ENCODE measurements at places on chromosomes 4 and X. TPM values are rescaled to one million over a fixed set of nuclear protein-coding genes. Genes with fewer than 3 reads are reported as not detected.

Gene TBX22
- total RNA-seq, result not detected

Gene ERAS
- total RNA-seq, result not detected

Gene HSD17B10
- 68.8 TPM for total RNA-seq

Gene PRR32
- total RNA-seq, result not detected

DNA sequence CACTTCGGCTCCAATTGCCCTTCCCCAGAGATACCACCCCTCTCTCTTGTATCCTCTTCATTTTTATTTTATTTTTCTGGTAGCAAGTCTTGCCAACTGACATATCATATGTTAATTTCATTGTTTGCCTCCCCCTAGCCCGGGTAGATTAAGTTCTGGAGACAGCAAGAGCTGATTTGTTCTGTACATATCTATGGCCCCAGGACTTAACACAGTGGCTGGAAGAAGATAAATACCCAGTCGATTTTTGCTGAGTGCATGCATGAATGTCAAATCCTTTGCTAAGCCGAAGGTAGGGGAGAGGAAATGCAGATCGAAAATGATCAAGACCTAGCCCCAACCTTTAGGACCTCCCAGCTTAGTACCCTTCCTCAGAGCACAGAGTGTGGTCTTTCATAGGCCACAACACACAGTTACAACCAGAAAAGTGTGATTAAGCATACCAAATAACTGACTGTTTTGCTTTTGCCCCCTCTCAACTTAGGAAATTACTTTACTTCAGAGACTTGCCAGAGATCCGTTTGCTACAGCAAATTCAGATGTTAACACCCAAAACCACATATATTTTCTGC is 58.7 kb upstream of the KLF3 start:
- no peak for DNase-seq

DNA sequence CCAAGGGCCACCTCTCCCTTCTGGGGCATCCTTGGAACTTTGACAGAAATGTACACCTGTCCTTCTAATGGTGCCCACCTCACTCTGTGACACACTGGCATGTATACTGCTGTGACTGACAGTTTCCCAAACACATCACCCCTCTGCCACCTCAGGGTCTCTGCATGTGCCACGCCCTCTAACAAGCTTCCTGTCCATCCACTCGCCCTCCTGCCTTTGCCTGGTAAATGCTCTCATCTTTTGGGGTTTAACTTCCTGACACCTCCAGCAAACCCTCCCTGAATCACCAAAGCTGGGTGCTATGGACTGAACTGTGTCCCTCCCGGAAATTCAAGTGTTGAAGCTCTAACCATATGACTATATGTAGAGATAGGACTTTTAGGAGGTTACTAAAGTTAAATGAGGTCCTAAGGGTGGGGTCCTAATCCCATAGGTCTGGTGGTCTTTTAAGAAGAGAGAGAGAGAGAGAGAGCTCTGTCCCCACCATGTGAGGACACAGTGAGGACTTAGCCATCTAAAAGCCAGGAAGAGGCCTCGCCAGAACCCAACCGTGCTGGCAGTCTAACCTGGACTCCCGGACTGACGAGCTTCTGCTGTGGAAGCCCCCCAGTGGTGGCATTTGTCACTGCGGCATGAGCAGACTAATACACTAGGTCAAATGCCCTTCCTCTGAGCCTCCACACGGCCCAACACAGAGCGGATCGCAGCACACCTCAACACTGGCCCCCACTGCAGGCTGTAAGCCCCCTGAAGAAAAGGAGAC is 95.6 kb downstream of the AFAP1 start:
- DNase-seq, result no peak

DNA sequence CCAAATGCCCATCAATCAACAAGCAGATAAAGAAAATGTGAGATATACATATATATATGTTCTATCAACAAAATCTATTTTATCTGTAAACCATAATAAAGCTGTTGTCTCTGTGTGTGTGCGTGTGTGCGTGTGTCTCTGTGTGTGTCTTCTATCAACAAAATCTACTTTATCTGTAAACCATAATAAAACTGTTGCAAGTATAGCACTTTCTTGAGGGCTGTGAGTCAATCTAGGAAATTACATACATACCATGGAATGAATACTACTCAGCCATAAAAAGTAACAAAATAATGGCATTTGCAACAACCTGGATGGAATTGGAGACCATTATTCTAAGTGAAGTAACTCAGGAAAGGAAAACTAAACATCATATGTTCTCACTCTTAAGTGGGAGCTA is 12.5 kb upstream of the PLK4 start:
- DNase-seq, result no peak

DNA sequence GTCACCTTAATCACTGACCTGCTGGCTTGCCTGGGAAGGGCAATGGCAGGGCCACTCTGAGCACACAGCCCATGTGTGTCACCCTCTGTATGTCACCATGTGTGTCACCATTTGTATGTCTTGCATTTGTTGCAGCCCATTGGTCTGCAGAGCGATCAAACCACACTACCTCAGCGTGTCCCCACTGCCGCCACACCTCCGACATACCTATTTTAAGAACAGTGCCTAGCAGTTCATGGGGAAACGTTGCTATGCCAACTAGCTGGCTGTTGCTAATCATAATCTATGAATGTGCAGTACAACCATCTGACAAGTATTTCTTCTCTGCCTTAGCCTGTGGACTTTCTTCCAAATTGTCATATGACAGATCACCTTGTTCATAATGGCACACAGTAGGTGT is 8.0 kb upstream of the CRMP1 start:
- DNase-seq, result no peak

- DNase-seq, result no peak
Measured at GRCh38 chr4:152243896-152244595, 291.8 kb downstream of the FBXW7 start.

GRCh38 chrX:153380691-153381090 is 20.5 kb downstream of the PNMA6E start:
- DNase-seq, result no peak

DNA sequence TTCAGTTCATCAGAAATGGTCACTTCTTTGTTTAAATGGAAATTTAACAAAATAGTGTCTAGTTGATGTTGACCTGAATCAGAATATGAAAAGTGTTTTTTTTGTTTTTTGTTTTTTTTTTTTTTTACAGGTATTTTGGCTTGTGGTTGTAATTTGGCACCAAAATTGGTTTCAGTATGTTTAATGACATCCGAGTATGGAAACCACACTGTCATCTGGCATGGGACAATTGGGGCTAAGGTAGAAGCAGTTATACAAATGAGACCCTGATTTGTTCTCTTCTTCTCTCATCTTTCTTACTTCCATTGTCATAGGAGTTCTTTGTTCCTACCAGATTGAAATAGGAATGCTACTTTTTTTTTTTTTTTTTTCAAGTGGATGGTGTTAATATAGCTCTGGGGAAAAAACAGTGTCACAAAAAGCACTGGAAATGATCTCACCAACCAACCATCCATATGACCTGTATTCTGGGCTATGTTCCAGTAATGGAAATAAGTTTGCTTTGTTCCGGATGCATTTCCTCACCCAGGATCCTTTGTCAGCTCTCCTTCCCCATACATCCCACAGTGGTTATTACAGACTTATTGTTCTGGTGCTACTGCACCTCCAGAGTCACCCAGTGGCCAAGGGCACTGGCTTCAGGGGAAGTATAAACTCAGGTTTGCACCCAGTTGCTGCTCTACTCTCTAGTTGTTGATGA is 95.8 kb downstream of the ATXN3L start:
- DNase-seq, result no peak

Data from breast epithelium (tissue), 4 donors.